ENCODE measurements at places on chromosomes 12 and 14.

GRCh38 chr12:34033628-34034296, 11.5 kb downstream of the ALG10 start:
- DNase-seq = no peak

DNA sequence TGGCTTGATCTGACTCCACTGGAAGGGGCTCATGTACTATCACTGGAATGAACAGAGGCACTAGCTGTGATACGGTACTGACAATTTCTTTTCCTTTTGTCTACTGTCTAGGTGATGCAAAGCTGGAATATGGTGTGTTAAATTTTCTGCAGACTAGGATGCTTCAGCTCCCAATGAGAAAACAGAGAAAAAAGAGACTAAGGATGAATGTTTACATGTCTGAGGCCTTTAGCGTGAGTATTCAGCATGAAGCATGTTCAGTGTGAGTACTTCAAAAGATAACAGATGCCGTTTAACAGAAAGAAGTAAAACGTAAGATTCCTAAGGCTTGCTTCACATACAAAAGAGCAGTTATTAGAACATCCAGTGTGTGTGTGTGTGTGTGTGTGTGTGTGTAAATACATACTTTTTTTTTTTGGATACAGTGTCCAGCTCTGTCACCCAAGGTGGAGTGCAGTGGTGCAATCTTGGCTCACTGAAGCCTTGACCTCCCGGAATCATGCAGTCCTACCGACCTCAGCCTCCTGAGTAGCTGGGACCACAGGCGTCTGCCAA, 92.3 kb upstream of the FERMT2 start:
- DNase-seq = no peak

- no peak for DNase-seq
These were observed 25.9 kb upstream of the EDDM3A start for GRCh38 chr14:20719777-20720176.

GRCh38 chr12:29405561-29405960, 24.6 kb upstream of the ERGIC2 start:
- no peak for DNase-seq

DNA sequence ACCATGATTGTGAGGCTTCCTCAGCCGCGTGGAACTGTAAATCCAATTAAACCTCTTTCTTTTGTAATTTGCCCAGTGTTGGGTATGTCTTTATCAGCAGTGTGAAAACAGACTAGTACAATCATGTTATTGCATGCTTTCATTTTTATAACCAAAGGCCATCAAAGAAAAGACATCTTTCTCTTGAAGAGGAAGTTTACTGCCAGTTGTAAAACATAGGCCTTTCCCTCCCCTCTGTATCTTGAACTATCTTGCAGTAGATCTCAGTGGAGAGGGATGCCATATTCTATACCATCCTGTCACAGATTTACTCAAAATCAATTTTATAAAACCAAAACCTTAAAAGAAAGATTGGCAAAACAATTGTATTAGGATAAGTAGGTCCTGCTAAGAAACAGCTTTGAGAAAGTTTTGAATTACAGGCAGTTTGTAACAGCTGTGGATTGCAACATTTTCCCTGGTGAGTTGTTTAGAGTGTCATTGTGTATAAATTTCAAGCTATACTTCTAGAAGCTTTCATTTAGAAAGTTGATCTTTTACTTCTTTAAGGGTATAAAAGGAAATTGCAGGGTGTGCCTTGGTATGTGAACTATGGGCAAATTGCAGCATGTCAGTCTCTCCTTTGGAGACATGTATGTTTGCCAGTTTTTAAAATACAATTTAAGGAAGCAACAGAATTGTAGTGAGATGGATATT, 128.0 kb downstream of the ATP23 start:
- DNase-seq = no peak

- no peak for DNase-seq
These were observed 13.0 kb downstream of the LPCAT3 start for GRCh38 chr12:7005311-7005710.

- no peak for DNase-seq
These were observed 924.4 kb upstream of the LRFN5 start for GRCh38 chr14:40682131-40682913.

DNA sequence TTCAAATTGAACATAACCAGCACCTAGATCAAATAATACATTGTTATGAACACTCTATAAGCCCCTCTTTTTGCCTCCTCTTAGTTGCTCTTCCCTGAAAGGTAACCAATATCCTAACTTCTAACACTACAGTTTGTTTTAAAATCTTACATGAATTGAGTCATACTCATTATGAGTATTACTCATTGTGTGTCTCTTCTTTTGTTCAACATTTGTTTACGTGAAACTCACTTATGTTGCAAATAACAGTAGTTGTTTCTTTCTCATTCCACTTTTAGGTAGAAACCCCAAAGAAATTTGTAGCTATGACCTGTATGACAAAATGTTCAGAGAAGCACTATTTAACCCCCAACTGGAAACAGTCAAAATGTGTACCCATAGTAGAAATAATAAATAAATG, 6.6 kb downstream of the LRRC9 start:
- DNase-seq = no peak

- no peak for DNase-seq
These were observed 25.9 kb upstream of the NID2 start for GRCh38 chr14:52094546-52095271.

GRCh38 chr12:9343731-9344130, 135.5 kb upstream of the PZP start:
- DNase-seq = no peak

DNA sequence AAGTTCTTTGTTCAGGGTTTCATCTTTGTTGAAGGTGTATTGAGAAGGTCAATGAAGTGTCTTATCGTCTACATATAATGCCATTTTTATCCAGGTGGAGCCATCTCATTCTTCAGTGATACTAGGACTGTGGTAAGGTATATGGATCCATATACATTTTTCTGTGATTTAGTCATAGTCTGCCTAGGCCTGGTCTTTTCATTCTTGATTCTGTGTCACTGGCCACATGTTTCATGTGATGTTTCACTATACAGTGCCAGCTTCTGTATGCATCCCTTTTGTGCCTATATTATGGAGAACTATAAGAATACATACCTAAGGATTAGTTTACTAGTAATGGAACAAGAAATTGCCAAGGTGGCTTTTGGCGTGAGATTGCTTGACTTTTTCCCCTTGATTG, 40.5 kb downstream of the VEZT start:
- no peak for DNase-seq
